ENCODE measurements at places on chromosomes 5 and 9.

GRCh38 chr5:151222054-151222789 lies 1.7 kb downstream of the CCDC69 start:
- no peak for DNase-seq

DNA sequence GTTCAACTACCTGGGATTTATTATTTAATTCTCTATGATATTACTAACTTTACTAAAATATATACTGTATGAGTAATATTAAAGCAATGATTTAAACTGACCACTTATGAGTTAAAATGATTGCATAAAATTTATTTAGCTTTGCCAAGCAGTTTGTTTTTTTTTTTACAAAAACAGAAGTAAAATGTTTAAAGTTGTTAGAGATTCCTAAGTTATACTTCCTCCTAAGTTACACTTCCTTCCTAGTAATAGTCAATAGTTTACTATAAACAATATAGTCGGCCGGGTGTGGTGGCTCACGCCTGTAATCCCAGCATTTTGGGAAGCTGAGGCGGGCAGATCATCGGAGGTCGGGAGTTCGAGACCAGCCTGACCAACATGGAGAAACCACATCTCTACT lies 23.7 kb upstream of the LRRC19 start:
- no peak for DNase-seq

GRCh38 chr9:84701801-84702200 lies 32.3 kb downstream of the NTRK2 start:
- no peak for DNase-seq

DNA sequence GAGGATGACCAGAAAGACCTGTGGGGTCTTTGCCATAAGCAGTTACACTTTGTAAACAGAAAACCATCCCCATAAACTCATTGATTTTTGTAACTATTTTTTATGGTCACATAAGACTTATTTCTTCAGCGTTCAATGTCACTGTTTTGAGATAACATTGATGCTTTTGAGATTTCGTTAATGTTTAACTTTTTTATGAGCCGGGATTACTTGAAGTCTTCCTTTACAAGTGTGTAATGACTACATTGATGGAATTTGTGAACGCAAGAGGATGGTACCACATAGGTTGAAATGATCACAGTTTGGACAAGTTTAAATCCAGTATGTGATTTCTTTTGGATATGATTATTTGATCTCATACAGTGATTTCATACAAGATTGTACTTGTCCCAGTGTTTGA lies 1.8 kb downstream of the SLC12A2 start:
- DNase-seq, result no peak

DNA sequence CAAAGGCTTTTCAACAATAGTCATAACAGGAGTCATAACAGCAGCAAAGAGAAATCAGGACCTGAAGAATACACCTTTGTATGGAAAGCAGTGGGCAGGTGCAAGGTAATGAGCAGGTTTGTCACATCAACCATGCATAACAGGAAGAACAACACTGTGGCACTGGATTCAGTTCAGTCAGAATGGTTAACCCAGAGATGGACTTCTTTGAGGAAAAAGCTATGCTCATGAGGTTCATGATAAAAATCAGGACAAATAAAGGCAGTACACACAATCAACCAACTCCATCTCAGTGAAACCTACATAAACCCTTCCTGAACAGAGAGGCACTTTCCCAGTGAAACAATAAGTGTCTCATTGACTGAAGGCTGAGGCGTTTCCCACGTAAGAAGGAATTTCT lies 27.0 kb downstream of the ABITRAM start:
- no peak for DNase-seq

- DNase-seq, result no peak
These were observed 19.7 kb upstream of the PSD2 start for GRCh38 chr5:139775872-139776271.

DNA sequence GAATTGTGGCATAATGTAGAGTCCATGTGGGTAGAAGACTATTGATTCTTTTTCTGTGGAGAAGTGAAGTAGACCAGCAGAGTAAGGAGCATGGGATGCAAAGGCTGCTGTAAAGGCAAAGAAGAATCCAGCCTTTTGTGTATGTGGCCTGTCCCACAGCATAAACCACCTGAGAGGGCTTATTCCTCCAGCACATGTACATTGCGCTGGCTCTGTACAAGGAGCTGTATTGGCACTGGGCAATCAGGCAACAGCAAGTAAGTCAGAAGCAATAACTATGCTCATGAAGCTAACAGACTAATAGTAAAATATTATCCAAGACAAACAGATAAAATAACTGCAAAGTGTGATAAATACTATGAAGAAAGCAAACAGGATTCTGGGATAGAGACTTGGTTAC lies 86.2 kb downstream of the LURAP1L start:
- no peak for DNase-seq

DNA sequence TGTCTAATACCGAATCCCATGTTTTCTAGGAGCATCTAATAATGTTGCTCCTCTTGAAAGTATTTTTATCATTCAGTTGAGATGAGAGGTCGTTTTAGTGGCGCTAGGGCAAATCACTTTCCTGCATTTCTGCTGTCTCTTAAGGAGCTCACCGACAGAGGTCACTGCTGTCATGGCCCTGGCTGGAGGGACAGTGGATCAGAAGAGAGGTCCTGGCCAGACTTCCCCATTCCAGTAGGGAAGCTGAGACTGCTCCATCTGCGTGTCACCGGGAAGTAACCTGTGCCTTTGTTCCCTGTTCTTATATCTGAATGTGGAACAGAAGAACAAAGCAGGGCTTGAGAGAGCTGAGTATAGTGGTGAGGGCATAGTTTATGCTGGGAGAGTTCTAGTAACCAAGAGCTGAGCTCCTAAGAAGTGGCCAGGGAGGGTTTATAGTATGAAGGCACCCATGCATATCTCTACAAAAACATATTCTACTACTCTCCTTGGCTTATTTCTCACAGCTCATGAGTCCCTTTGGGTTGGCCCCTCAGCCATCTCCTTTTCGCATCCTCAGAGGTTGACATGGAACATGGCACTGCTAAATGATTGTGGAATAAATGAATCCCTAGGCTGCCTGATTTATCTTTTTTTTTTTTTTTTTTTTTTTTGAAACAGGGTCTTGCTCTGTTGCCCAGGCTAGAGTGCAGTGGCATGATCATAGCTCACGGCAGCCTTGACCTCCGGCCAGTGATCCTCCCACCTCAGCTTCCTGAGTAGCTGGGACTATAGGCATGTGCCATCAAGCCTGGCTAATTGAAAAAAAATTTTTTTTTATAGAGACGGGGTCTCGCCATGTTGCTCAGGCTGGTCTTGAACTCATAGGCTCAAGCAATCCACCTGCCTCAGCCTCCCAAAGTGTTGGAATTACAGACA lies 27.2 kb downstream of the ATP6V0E1 start:
- DNase-seq, result no peak

DNA sequence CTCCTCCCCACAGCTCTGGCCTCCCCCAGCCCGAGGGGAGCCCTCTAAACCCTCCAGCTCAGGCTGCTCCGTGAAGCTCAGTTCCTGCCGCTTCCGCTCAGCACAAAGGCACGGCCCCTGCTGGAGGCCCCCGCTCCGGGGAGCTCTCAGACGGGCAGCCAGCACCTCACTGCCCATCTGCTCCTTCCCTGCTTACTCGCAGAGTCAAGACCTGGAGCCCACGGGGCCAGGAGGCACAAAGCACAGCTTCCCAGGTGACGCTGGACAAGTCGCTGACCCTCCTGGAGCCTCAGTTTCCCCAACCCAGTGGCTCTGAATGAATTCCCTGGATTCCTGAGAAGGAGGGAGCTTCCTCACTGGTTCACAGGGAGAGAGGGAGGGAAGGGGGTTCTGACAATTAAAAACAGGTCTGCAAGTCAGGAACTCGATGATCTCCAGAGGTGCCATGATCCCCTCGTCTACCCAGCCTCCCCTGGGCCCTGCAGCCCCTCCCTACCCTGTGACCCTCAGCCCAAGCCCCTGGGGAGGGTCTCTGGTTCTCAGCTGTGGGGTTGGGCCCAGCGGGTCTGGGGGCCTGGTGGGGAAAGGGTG lies 36.2 kb downstream of the VAV2 start:
- DNase-seq, result no peak

- DNase-seq, result no peak
These were observed 240.1 kb downstream of the DNAH5 start for GRCh38 chr5:13704396-13704795.

GRCh38 chr5:84783003-84783402 lies 398.3 kb upstream of the EDIL3 start:
- DNase-seq, result no peak

DNA sequence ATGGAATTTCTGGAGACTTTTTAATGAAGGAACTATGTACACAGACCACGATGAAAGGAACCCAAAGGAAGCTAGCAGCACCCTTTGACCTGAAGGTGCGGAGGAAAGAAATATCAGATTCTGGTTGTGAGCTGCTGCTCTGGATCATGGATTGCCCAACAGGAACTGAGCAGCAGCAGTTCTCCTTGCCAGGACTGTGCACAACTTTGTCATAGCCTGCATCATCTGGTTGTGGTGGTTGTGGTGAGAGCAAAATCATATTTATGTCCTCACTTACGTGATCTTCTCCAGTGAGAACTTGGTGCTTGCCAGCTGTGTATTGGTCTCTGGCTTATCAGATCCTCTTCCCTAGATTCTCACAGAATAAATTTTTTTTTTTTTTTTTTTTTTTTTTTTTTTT lies 70.7 kb upstream of the LPAR1 start:
- DNase-seq, result no peak

DNA sequence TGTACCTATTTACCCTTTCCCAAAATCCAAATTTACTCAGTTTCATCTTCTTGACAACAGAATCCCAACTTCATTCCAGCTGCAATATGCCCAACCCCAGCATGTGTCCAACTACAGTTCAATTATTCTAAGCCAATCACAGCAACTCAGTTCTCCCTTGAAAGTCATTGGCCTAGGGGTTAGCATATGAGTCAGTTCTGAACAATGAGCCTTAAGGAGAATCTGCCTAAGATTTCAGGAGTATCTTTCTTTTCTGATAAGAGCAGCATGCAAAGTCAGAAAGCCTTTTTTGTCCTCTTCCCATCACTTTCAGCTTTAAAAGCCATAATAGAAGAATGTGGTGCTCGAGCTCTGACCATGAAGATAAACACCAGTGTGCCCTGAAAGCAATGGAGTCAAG lies 44.4 kb upstream of the RASGRF2 start:
- DNase-seq, result no peak

DNA sequence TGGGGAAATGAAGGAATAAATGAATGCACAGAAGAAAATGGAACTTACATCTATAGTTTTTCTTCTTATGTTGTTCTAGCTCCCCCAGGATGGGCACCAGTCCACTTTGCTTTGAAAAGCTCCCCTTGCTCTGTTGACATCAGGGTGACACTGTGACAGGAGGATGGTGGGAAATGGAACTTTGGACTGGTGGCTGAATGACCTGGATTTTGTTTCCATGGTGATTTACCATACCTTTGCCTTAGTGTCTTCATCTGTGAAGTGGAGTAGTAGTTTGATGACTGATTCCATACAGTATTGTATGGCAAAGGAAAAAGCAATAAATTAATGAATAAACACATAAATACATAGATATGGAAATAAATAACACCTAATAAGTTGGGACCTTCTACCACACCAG lies 294.7 kb downstream of the KIF4B start:
- no peak for DNase-seq

GRCh38 chr5:170792878-170793277 lies 9.4 kb downstream of the GABRP start:
- no peak for DNase-seq

- no peak for DNase-seq
These were observed 41.8 kb upstream of the KCNMB1 start for GRCh38 chr5:170430866-170431437.

DNA sequence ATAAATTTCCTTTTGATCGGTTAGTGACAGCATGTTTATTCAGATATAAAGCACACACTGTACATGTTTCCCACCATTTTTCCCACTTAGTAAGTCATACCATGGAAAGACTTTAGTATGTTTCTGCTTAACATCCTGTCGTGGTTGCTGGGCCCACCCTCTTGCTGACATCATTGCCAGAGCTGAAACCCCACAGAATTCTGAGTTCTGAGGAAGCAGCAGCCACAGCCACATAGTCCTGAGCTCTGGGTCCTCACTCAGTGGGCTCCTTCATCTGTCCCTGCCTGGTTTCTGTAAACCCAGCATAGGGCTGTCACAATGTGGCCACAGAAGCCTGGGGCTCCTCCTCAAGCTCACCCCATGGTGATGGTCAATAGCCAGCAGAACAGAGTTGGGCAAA lies 441.5 kb downstream of the ENC1 start:
- DNase-seq, result no peak

- no peak for DNase-seq
These were observed 417.3 kb downstream of the TLE4 start for GRCh38 chr9:79989079-79989478.

- no peak for DNase-seq
These were observed 166.3 kb downstream of the TMEM167A start for GRCh38 chr5:82910905-82911304.

GRCh38 chr5:58517198-58517597 lies 26.0 kb downstream of the GAPT start:
- no peak for DNase-seq

DNA sequence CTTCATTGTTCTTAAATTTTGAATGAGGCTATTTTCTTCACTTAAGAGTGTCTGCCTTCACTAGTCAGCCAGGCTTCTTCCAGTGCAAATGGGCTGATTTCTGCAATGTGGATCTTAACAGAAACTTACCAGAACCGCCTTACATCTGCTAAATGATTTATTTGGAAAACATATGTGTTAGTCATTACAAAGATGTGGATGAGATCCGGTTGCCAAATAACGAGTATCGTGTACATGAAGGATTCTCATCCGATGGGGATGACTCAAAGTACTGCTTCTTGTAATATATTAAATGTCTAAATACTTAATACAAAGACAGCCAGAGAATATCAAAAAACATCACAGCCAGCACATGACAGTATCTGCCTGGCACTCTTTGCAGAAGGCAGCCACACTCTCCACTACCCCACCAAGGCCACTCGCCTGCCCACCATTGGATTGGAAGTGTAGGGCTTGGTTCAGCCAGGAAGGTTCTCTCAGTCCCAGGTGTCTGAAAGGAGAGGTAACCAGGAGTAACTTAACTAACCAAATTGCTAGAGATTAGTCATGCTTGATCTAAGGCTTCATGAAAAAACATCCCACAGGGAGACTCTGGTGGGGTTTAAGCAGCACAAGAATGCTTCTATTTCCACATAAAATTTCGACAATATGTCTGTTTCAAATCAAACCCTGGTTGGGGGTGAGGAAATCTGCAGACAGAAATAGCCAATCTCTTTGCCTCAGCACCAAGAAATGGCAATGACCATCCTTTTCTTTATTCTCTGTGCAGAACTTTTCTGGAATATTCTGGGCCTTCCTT lies 174.8 kb downstream of the GADD45G start:
- no peak for DNase-seq

Data from stimulated activated CD8-positive, alpha-beta memory T cell treated with anti-CD3 and anti-CD28 coated beads, Interleukin-4, amount 100 ng/mL, for 1 hour (primary cell).